Psoas muscle (tissue), 8 donors: ENCODE measurements at places on chromosomes 4 and X. TPM values are rescaled to one million over a fixed set of nuclear protein-coding genes. Genes with fewer than 3 reads are reported as not detected.

PRRG3 gene
- 1.7 TPM for total RNA-seq

POU3F4 gene
- not detected for total RNA-seq

PSAPL1 gene
- not detected for total RNA-seq

TIGD2 gene
- 3.2 TPM for total RNA-seq

DNA sequence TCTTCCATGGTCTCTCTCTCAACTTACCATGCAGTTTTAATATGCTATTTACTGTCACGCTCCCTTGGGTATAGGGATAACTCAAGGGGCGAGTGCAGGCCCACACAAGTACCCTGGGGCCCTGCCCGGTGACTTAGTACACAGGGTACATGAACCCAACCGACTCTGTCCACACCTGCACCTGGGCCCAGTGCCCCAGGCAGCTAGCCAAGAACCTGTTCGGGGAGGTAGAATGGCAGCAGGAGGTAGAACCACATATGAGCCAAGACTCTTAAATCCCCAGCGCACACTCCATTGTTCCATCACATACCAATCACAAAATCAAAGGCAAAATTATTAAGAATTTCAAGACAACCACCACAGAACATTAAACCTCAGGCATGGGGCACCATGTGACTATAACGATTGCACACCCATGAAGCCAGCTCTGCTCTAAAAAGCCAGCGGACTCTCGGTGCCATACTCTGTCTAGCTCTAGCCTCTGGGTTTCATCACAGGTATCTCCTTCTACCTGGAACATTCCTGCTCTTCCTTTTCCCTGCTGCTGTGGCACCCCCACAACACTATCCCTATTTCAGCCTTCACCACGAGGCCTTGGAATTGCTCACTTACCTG is 14.6 kb downstream of the PHF8 start:
- no peak for DNase-seq
- H3K27me3 ChIP-seq = no peaks in the 10 kb centered on the region
- H3K4me1 ChIP-seq = no peaks in the 10 kb centered on the region
- H3K27ac ChIP-seq = no peak overlapping the region
- H3K4me3 ChIP-seq = no peak overlapping the region
- H3K36me3 ChIP-seq = peaks cover 50% of the 10 kb centered on the region

- no peaks in the 10 kb centered on the region for H3K4me1 ChIP-seq
- no peak overlapping the region for H3K27ac ChIP-seq
- no peak for DNase-seq
These were observed 61.5 kb downstream of the GSPT2 start for GRCh38 chrX:51804741-51805140.

DNA sequence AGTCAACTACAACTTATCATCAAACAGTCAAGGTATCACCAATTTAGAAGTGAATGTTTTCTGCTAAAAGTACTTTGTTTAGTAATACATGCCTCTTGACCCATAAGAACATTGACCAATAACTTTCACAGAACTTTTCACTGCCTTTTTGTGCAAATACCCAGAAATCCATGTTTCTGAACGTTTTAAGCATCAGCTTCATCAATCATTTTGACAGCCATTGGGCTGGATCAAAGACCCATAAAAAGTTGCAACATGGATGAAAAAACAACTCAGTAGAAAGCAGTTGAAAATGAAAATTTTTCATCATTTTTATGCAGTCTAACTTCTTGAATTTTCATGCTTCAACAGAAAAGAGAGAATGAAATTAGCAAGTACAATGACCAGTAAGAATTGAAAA is 466.7 kb downstream of the TRAM1L1 start:
- no peak for DNase-seq
- H3K4me3 ChIP-seq = no peak overlapping the region
- no peaks in the 10 kb centered on the region for H3K36me3 ChIP-seq
- H3K27ac ChIP-seq = no peak overlapping the region
- no peaks in the 10 kb centered on the region for H3K4me1 ChIP-seq

DNA sequence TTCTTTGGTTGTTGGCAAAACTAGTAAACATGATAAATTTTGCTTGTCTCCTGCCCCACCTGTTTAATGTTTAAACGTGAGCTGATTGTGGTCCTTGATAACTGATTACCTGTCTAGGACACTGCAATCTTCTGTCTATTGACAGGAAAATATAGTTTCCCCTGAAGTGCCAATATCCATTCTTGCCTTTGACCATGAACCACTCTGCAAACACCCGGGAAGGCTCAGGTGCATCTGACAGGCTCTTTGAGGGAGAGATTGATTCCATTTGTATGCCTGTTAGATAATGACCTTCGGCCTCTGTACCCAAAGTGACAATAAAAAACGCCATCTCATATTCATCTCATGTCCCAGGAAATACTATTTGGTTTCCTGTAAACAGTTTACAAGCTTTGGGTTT is 453.0 kb downstream of the CENPC start:
- DNase-seq = no peak
- H3K27ac ChIP-seq = no peak overlapping the region
- H3K4me3 ChIP-seq = no peak overlapping the region
- H3K36me3 ChIP-seq = no peaks in the 10 kb centered on the region
- no peaks in the 10 kb centered on the region for H3K4me1 ChIP-seq

DNA sequence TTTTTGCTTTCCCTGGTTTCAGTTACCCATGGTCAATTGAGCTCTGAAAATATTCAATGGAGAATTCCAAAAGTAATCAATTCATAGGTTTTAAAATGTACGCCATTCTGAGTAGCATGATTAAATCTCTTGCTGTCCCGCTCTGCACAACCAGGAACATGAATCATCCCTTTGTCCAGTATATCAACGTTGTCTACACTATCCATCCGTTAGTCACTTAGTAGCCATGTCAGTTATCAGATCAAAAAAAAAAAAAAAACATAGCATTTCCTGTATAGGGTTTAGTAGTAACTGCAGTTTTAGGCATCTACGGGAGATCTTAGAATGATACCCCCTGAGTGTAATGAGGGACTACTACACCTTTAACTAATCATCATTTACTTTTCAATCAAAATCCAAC is 15.1 kb downstream of the LAMP2 start:
- H3K27me3 ChIP-seq = no peaks in the 10 kb centered on the region
- no peak overlapping the region for H3K27ac ChIP-seq
- peaks cover 14% of the 10 kb centered on the region for H3K36me3 ChIP-seq

DNA sequence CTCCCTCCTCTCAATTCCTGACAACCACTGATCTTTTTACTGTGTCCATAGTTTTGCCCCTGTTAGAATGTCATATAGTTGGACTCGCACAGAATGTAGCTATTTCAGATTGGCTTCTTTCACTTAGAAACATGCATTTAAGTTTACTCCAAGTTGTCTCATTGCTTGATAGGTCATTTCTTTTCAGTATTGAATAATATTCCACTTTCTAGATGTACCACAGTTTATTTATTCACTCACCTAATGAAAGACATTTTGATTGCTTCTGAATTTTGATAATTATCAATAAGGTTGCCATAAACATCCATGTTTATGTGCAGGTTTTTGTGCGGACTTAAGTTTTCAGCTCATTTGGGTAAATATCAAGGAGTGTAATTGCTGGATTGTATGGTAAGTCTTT is 38.5 kb downstream of the SLC9B1 start:
- H3K36me3 ChIP-seq = no peaks in the 10 kb centered on the region
- no peaks in the 10 kb centered on the region for H3K27me3 ChIP-seq
- H3K4me1 ChIP-seq = no peaks in the 10 kb centered on the region
- H3K4me3 ChIP-seq = no peak overlapping the region

- H3K4me3 ChIP-seq = no peak overlapping the region
- H3K27me3 ChIP-seq = no peaks in the 10 kb centered on the region
- H3K36me3 ChIP-seq = no peaks in the 10 kb centered on the region
- H3K27ac ChIP-seq = no peak overlapping the region
These were observed 21.6 kb downstream of the PCDH18 start for GRCh38 chr4:137510557-137511265.

GRCh38 chrX:107629540-107629909 is 1.2 kb downstream of the PRPS1 start:
- H3K27ac ChIP-seq = no peak overlapping the region
- H3K36me3 ChIP-seq = no peaks in the 10 kb centered on the region
- no peak for DNase-seq
- peak overlapping the region; percentile 74 for H3K4me3 ChIP-seq
- H3K4me1 ChIP-seq = no peaks in the 10 kb centered on the region

DNA sequence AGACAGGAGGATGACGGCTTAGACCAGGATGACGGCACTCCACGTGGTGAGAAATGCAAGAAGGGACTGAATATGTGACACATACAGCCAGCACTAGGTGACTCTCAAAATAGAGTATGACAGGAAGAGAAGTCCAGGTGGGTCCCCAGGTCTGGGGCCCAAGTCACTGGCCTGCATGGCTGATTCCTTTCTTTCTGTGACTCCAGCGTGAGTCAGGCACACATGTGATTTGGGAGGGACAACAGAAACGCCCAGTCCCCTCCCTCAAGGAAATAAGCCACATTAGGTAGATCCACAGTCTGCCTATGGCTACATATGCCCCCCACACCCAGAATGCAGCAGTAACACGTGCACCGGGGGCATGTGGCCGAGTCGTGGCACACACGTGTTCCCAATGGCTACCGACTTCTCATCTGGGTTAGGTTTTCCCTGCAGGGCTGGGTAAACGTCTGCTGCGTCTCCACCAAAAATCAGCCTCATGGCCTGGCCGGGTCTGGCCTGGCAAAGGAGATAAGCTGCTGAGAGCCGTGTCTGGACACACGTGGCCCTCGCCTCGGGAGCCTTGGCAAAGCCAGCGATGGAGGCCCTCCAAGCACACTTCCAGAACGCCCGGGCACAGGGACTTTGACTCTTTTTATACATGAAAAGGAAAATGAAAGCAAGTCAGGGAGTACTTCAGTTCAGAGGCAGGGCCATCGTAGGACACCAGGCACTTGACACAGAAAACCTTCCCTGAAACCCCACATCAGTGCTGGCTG is 19.3 kb downstream of the SEL1L3 start:
- DNase-seq = no peak
- H3K36me3 ChIP-seq = peaks cover 2% of the 10 kb centered on the region
- H3K4me1 ChIP-seq = no peaks in the 10 kb centered on the region
- H3K27me3 ChIP-seq = peaks cover 4% of the 10 kb centered on the region

GRCh38 chrX:124216396-124217115 is 115.9 kb upstream of the TEX13D start:
- no peak for DNase-seq
- H3K27me3 ChIP-seq = no peaks in the 10 kb centered on the region
- no peak overlapping the region for H3K27ac ChIP-seq

- H3K4me3 ChIP-seq = peak overlapping the region; percentile 15
- no peak for DNase-seq
- H3K27ac ChIP-seq = peak overlapping the region; percentile 63
- no peaks in the 10 kb centered on the region for H3K36me3 ChIP-seq
- H3K4me1 ChIP-seq = no peaks in the 10 kb centered on the region
These were observed 4.2 kb upstream of the TMSB4X start for GRCh38 chrX:12970691-12971202.

- no peak overlapping the region for H3K4me3 ChIP-seq
- H3K27me3 ChIP-seq = no peaks in the 10 kb centered on the region
- H3K4me1 ChIP-seq = no peaks in the 10 kb centered on the region
- no peaks in the 10 kb centered on the region for H3K36me3 ChIP-seq
- H3K27ac ChIP-seq = no peak overlapping the region
- DNase-seq = no peak
These were observed 37.1 kb upstream of the STX18 start for GRCh38 chr4:4578981-4579380.

GRCh38 chr4:168618577-168619265 is 121.9 kb downstream of the PALLD start:
- H3K36me3 ChIP-seq = no peaks in the 10 kb centered on the region
- H3K27me3 ChIP-seq = no peaks in the 10 kb centered on the region
- H3K4me1 ChIP-seq = peaks cover 27% of the 10 kb centered on the region
- no peak for DNase-seq
- peak overlapping the region; percentile 51 for H3K27ac ChIP-seq
- no peak overlapping the region for H3K4me3 ChIP-seq

DNA sequence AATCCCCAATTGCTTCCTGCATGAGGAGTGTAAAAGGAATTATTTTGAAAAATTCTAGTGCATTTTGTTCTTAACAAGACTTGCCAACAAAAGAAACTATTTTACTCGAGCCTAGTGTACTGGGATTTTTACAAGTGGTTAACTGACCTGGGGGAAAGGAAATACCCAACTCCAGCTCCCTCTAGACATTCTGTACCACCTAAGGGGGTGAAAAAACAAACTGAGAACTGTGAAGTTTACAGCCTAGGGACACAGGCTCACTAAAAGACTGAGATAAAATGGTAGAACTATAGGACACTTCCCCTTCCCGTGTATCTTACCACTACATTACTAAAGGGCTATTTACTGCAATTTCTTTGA is 2.6 kb upstream of the ADH5 start:
- no peak overlapping the region for H3K4me3 ChIP-seq
- H3K27me3 ChIP-seq = no peaks in the 10 kb centered on the region
- H3K4me1 ChIP-seq = peaks cover 23% of the 10 kb centered on the region
- H3K27ac ChIP-seq = no peak overlapping the region
- DNase-seq = no peak
- no peaks in the 10 kb centered on the region for H3K36me3 ChIP-seq

DNA sequence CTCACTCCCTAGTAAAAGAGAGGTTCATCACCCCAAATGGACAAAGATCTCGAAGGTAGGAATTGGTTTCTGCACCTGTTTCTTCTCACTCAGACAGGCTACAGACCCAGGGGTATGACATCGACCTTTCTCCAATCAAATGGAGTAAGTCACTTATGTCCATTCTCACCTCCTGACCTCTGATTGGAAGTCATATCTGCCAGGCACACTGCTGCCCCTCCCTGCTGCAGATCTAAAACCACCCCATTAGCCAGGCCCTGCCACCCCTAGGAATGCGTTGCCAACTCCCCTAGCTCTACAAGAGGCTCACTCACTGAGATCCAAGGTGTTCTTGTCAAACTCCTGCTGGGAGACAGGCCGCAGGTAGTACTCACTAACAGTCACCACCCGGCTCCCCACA is 6.8 kb downstream of the GPKOW start:
- H3K36me3 ChIP-seq = peaks cover 90% of the 10 kb centered on the region
- no peak for DNase-seq
- H3K4me3 ChIP-seq = no peak overlapping the region
- H3K4me1 ChIP-seq = no peaks in the 10 kb centered on the region
- H3K27ac ChIP-seq = no peak overlapping the region
- no peaks in the 10 kb centered on the region for H3K27me3 ChIP-seq

DNA sequence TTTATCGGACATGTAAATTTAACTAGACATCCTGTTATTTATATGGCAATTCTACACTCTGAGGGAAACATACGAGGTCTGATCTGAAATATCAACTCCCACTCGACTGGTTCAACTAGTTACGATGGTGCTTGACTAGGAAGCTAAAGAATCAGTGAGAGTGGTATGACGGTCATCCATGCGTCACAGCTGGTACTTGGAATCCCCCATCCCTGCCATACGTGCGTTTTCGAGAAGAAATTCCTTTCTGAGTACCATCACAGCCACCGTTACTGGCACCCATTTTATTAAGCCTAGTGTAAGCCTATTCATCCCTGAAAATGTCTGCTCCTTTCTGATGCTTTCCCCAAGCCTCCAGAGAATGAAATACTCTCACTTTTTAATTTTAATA is 695 bp upstream of the PIGA start:
- H3K4me3 ChIP-seq = peak overlapping the region; percentile 73
- H3K36me3 ChIP-seq = peaks cover 8% of the 10 kb centered on the region
- H3K4me1 ChIP-seq = peaks cover 24% of the 10 kb centered on the region
- H3K27ac ChIP-seq = peak overlapping the region; percentile 84
- DNase-seq = no peak
